ENCODE measurements at places on chromosomes 3 and 15. TPM values are rescaled to one million over a fixed set of nuclear protein-coding genes. Genes with fewer than 3 reads are reported as not detected.

- DNase-seq, result no peak
Observed at GRCh38 chr3:138888560-138888959, 53.8 kb upstream of the PIK3CB start.

DNA sequence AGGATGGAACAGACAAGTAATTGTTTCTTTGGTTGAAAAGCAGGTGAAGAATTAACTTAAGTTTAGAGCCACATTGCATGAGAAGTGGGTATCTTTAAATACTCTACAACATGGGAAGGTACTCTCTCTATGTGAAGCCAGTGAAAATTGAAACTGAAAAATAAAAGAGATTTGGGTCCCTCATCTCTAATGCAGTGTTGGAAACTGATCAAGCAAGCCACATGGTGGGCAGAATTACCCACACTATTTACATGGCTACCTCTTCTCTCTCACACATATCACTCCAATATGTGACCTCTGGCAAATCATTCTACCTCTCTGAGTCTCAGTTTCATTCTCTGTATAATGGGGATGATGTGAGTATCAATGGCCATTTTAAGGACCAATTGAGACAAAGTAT is 339.0 kb downstream of the IL5RA start:
- DNase-seq, result no peak

DNA sequence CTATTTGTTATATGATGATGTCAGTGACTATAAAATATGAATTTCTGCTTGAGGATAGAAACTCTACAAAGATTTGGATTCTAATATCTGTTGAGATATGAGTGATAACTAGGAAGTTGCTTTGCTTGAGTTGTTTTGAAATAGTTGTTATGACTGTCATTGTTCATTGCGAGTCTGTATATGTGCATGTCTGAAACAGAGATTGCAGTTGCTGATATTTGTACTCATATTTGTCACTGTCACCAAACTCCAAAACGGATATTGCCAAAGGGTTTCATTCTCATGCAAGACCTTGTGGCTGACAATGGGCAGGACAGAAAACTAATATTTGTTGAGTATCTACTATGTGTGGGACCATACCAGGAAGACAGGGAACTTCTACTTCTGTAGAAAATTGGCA is 240.2 kb downstream of the CD47 start:
- no peak for DNase-seq

DNA sequence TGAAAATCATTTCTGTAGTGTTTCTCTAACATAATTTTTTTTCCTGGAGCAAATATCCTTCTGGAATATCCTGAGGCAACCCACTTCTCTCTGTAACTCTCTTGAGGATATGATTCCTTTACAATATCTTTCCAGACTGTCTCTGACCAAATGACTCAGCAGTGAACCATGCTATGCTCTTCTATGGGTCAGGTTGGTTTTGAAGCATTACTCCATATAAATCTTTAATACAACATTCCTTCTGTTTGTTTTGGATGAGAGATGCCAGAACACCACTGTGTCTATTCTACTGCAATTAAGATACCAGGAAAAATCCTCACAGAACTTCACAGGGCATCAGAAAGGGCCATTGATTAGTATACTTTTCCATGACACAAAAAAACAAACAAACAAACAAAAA is 626.4 kb upstream of the ZNF385D start:
- DNase-seq, result no peak

DNA sequence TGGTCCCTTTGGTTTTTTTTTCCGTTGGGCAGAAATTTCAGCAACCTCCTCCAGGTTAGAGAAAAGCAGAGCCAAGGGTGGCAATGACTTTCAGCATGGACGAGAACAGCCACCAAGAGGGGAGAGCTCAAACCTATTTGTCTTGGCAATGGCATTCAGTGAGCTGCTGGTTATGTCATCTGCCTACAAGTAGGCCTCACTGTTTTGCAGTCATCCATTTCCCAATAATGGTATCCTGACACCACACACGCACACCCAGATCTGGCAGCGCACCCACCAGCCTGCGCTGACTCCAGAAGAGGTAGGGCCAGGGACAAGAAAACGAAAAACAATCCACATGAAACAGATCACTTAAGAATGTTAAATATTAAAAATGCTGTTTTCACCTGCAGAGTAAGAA is 92.3 kb downstream of the MAGI1 start:
- peak; percentile 37 for DNase-seq

XPC gene
- 48.8 TPM for total RNA-seq

RASGRP1 gene
- total RNA-seq, result 1.9 TPM

GPR87 gene
- 0.36 TPM for total RNA-seq
